Natural killer cell treated with Interleukin-12 subunit alpha and Interleukin-12 subunit beta and Interleukin-15 and Interleukin-18, amount 100 ng/mL, for 72 hours (primary cell): ENCODE measurements at places on chromosomes 13 and 19. TPM values are rescaled to one million over a fixed set of nuclear protein-coding genes. Genes with fewer than 3 reads are reported as not detected.

GRCh38 chr13:113220141-113220598 lies 10.8 kb downstream of the CUL4A start:
- H3K4me1 ChIP-seq, result peaks cover 30% of the 10 kb centered on the region
- DNase-seq, result no peak
- no peak overlapping the region for H3K27ac ChIP-seq

- no peak for DNase-seq
- H3K4me3 ChIP-seq, result no peak overlapping the region
- no peaks in the 10 kb centered on the region for H3K36me3 ChIP-seq
- no peak overlapping the region for H3K27ac ChIP-seq
- peaks cover 3% of the 10 kb centered on the region for H3K27me3 ChIP-seq
- peaks cover 25% of the 10 kb centered on the region for H3K4me1 ChIP-seq
Measured at GRCh38 chr13:52161181-52161646, 1.8 kb upstream of the NEK3 start.

DNA sequence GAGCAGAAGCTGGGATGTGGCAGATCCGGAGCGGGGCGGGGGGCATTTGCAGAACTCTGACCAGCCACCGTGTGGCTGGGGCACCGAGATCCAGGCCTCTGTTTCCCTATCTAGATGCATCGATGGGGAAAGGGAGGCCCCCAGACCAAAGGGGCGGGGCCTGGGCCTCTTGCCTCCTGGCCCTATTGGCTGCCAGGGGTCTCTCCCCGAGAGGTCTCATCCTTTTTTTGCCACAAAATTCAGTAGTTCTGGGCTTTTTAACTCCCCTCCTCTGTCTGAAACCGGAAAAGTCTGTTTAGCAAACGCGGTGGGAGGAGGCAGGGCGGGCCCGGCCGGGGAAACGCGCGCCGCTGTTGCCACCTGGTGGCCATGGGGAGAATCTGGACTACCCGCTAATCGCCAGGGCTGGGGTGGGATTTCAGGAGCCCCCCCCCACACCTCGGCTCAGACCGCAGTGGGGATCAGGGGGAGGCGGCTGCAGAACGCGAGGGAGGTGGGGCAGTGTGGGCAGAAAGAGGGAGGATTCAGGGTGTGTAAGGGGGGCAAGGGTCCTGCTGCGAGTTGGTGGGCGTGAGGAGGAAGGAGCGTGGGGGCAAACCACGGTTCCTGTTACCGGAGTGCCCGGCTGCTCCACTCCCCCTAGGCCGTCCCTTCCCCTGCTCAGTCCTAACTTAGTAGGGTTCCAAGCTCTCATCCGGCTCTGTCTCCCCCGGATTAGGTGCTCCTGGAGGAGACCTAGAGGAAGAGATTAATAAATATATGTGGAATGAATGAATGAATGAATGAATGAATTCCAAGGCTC lies 28.3 kb downstream of the IL12RB1 start:
- no peaks in the 10 kb centered on the region for H3K27me3 ChIP-seq
- H3K4me3 ChIP-seq, result peak overlapping the region; percentile 42
- H3K27ac ChIP-seq, result peak overlapping the region; percentile 61
- DNase-seq, result peak; percentile 85

- peaks cover under 1% of the 10 kb centered on the region for H3K27me3 ChIP-seq
- no peak overlapping the region for H3K27ac ChIP-seq
- no peaks in the 10 kb centered on the region for H3K4me1 ChIP-seq
Measured at GRCh38 chr19:2355168-2356035, 4.7 kb upstream of the TMPRSS9 start.

GRCh38 chr13:43543331-43543730 lies 243.4 kb downstream of the ENOX1 start:
- no peaks in the 10 kb centered on the region for H3K27me3 ChIP-seq
- H3K36me3 ChIP-seq, result no peaks in the 10 kb centered on the region
- H3K4me1 ChIP-seq, result no peaks in the 10 kb centered on the region
- H3K4me3 ChIP-seq, result no peak overlapping the region

DNA sequence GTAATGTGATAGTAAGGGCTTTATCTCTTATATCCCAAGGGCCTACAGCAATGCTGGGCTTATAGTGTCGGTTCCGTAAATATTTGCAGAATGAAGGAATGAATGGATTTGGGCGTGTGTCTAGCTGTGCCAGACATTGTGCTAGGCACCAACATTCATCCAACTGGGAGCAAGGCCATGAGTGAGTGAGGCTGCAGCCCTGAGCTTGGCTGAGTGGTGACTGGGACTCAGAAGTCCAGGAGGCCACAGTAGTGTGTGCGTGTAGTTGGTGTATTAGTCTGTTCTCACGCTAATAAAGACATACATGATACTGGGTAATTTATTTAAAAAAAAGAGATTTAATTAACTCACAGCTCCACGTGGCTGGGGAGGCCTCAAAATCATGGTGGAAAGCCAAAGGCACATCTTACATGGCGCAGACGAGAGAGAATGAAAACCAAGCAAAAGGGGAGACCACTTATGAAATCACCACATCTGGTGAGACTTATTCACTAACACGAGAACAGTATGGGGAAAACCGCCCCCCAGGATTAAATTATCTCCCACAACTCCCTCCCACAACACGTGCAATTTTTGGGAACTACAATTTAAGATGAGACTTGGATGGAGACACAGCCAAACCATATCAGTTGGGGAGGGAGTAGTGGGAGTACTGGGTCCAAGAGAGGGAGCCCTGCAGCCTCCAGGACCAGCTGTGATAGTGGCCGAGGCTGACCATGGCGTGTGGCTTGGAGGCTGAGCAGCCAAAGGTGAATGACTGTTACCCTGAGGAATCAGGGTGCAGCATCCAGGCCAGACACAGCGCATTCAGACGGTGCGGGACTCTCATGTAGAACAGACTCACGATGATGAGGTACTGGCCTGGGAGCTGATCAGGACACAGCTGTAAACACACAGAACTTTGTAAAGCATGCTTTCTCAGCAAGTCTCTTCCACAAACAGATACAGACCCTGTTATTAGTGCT lies 104.6 kb downstream of the TEX26 start:
- H3K36me3 ChIP-seq, result peaks cover 7% of the 10 kb centered on the region
- H3K4me1 ChIP-seq, result peaks cover 31% of the 10 kb centered on the region
- H3K27me3 ChIP-seq, result peaks cover 37% of the 10 kb centered on the region
- H3K27ac ChIP-seq, result no peak overlapping the region
- no peak overlapping the region for H3K4me3 ChIP-seq

DNA sequence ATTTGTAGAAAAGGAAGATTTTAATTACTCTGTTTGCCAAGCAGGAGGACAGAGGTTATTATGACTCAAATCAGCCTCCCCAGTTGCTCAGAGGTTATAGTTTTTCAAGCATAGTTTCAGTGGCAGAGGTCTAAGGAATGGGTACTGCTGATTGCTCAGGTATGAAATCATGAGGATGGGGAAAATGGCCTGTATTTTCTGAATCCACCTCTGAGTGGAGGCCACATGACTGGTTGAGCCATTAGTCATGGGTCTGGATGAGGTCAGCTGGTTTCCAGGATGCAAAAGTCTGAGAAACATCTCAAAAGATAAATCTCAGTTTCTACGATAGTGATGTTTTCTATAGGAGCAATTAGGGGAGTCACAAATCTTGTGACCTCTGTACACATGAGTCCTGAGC lies 62.8 kb upstream of the CEACAM8 start:
- no peak overlapping the region for H3K4me3 ChIP-seq
- no peak for DNase-seq
- no peak overlapping the region for H3K27ac ChIP-seq
- H3K27me3 ChIP-seq, result peaks cover 12% of the 10 kb centered on the region
- no peaks in the 10 kb centered on the region for H3K36me3 ChIP-seq
- no peaks in the 10 kb centered on the region for H3K4me1 ChIP-seq

DNA sequence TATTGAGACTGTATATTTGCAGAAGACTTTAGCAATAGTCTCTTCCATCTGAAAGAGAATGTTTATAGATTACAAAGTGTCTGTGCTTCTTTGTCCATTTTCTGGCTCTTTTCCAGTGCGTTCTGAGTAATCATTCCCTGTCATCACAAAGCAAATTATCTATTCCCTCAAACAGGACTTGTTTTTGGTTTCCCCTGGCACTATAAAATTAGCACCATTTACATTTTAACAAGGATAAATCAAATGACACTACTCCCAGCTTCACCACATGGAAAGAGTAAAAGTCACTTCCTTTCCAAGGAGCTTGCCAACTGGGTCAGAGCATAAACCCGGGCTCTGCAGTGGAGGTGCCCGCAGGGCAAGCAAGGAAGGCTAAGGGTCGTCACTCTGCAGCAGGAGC lies 88.1 kb downstream of the SHISA2 start:
- peaks cover 8% of the 10 kb centered on the region for H3K27me3 ChIP-seq
- DNase-seq, result no peak
- H3K36me3 ChIP-seq, result no peaks in the 10 kb centered on the region

DNA sequence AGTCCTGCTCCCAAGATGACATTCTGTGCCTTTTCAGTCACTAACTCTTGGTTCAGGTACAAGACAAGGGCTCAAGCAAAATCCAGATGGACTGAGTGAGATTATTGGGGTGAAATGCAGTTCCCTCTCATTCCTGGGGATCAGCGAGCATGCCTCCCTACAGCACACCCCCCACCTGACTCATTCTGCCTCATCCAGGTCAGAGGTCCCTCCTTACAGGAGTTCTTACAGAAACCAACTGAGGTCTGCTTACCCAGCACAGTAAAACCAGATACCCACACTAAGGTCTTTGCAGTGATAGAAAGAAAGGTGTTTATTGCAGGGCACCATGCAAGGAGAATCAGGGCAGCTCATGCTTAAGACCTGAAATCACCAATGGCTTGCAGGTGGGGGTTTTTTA lies 21.6 kb upstream of the MRI1 start:
- no peaks in the 10 kb centered on the region for H3K27me3 ChIP-seq
- no peak for DNase-seq
- no peaks in the 10 kb centered on the region for H3K36me3 ChIP-seq
- H3K4me1 ChIP-seq, result no peaks in the 10 kb centered on the region

- H3K27me3 ChIP-seq, result no peaks in the 10 kb centered on the region
- no peaks in the 10 kb centered on the region for H3K36me3 ChIP-seq
- no peak for DNase-seq
- H3K4me1 ChIP-seq, result peaks cover 16% of the 10 kb centered on the region
Measured at GRCh38 chr19:4062419-4063368, 4.0 kb downstream of the ZBTB7A start.

DNA sequence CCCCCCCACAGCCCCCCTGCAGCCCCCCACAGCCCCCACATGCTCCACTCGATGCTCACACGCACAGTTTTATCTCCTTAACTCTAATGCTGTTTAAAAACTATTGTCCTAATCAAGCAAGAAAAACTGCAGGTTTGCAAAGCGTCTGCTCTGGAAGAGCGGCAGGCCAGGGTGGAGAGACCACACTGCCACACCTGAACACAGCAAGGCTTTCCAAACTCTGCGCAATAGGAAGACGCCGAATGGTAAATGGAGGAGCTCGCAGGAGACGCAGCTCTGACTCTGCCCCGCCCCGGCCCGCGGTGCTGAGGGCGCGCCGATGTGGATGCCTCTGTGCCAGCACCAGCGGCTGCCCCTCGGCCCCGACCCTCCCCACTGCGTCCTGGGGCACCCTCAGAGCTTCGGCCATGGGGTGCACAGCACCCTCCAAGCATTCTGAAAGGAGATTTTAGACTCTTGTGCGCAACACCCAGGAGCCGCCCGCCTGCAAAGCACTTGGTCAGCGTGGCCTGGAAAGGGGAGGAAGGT lies 32.4 kb downstream of the RASA3 start:
- H3K4me1 ChIP-seq, result peaks cover 44% of the 10 kb centered on the region
- H3K36me3 ChIP-seq, result no peaks in the 10 kb centered on the region
- no peaks in the 10 kb centered on the region for H3K27me3 ChIP-seq
- DNase-seq, result peak; percentile 59
- H3K27ac ChIP-seq, result peak overlapping the region; percentile 82

DNA sequence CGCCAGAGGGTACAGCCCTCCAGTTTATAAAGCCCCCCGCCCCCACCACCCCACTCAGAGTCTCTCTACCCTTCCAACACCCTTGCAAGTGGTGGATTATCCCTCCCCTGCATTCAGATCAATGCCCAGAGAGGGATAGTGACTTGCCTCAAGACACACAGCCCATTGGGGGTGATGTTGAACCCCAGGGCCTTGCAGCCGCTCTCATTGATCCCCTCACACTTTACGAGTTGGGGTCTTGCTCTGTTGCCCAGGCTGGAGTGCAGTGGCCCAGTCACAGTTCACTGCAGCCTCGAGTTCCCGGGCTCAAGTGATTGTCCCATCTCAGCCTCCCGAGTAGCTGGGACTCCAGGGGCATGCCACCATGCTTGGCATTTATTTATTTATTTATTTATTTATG lies 11.2 kb downstream of the TLE2 start:
- no peak for DNase-seq
- H3K27me3 ChIP-seq, result no peaks in the 10 kb centered on the region
- H3K4me1 ChIP-seq, result no peaks in the 10 kb centered on the region
- no peaks in the 10 kb centered on the region for H3K36me3 ChIP-seq
- H3K27ac ChIP-seq, result no peak overlapping the region

DNA sequence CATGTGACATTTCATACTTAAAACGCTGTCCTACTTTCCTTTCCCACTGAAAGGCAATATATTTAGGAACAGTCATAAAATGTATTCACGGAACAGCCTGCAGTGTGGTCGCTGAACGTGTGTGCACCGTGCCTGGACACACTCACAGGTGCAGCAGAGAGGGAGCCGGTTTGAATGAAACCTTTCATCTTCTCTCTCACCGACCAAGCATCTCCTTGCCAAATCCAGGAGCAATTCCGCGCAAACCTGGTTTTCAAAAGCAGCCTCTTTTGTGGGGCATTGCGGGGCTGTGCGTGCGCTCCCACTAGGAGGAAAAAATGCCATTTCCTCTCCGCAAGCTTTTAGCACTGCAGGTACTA lies 1.0 kb downstream of the DCLK1 start:
- H3K27ac ChIP-seq, result no peak overlapping the region
- peaks cover 14% of the 10 kb centered on the region for H3K27me3 ChIP-seq
- DNase-seq, result no peak

DNA sequence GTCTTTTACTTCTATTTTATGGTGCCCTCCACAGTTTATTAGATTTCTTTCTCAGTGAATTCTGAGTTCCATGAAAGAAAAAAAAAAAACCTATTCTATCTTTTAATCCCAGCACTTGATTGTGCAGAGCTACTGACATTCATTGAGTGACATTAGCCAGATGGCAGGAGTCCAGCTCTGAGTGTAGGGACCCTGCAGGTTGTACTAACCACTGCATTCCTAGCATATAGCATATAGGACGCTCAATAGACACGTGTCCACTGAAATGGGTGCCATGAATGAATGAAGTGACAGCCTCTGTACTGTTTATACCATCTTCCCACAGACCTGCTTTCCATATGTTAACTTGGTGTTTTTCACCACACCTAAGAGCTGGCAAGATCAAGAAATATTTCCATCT lies 206.3 kb downstream of the RAP2A start:
- no peaks in the 10 kb centered on the region for H3K36me3 ChIP-seq
- no peak overlapping the region for H3K27ac ChIP-seq
- no peak for DNase-seq
- no peaks in the 10 kb centered on the region for H3K4me1 ChIP-seq
- H3K4me3 ChIP-seq, result no peak overlapping the region
- peaks cover 2% of the 10 kb centered on the region for H3K27me3 ChIP-seq

The ATP12A gene
- 0.12 TPM for total RNA-seq

The PABPC3 gene
- total RNA-seq, result not detected

The TEX29 gene
- total RNA-seq, result 0.59 TPM

The SAFB gene
- total RNA-seq, result 190 TPM

The CEACAM5 gene
- total RNA-seq, result not detected

The IL17D gene
- total RNA-seq, result not detected

The CLEC4G gene
- not detected for total RNA-seq

The CYP2F1 gene
- total RNA-seq, result not detected
